ENCODE measurements at places on chromosomes 16 and 17.

DNA sequence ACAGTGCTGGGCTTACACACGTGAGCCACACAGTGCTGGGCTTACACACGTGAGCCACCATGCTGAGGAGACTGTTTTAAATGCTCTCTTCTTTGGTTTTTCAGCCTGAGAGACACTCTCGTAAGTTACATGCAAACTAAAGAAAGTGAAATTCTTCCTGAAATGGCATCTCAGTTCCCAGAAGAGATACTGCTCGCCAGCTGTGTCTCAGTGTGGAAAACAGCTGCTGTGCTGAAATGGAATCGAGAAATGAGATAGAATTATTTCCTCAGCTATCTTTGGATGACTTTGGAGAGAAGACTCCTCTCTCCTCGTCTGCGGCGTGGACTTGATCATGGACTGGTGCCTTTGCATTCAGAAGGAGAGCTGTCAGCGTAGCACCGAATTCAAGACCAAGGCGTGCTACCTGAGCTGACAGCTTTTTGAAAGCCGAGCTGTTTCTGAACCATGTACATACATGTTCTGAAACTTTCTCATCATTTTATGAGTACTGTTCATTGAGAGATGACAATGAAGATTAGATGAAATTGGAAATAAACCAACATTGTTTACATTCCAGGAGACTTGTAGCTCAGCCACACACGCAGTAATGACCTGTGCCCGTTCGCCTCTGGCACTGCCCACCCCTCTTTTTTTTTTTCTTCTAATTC is 21.6 kb upstream of the ENDOV start:
- no peak for DNase-seq

DNA sequence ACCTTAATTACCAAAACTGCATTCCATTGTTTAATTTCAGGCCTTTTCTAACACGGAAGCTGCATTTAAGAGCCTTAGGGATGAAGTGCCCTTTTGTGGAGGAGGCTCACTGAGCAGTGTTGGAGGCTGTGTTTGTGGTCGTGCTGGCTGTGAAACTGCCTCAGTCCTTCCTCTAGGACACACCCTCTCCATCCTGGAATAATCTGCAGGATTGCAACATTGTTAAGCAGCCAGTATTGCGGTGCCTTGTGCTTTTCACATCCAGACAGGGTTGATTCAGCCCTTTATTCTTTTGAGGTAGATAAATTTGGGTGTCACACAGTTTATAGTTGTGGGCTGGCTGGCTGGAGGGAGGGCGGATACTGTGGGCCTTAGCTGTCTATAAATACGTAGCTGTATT is 141.6 kb downstream of the CDRT15L2 start:
- peak; percentile 15 for DNase-seq

- no peak for DNase-seq
Measured at GRCh38 chr17:12730421-12730820, 58.9 kb upstream of the ARHGAP44 start.

DNA sequence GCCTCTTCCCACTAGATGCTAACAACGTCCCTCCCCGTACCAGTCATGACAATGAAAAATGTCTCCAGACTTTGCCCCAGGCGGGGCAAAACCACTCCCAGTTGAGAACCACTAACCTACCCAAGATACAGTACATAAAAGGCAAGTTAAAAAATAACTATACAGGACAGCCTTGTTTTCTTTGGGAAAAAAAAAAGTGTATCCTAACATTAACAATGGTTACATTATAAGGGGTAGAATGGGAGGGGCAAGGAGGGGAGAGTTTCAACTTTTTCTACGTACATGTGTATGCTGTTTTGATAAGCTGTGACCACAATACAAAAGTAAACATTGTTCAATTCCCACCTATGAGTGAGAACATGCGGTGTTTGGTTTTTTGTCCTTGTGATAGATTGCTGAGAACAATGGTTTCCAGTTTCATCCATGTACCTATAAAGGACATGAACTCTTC is 94.9 kb downstream of the TOX3 start:
- peak; percentile 43 for DNase-seq

DNA sequence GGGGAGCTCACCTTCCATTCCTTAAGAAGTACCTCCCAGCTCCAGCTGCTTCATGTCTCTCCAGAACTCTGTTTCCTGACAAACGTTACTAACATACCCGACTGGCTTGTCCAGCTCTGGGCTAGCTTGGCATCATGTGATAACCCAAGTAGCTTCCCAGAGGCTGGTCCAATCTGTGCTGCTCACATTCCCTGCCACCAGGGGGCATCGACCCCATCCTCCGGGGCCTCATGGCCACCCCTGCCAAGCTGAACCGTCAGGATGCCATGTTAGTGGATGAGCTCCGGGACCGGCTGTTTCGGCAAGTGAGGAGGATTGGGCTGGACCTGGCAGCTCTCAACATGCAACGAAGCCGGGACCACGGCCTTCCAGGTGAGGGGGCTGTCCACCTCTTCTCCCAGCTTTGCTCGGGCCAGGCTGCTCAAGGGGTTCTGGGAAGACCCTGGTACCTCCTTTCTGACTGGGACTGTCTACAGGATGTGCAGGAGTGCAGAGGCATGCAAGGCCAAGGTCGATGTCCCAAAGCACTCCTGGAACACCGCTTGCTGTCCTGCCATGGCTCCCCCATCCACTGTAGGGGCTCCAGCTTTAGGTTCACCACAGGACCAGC is 7.6 kb downstream of the EPX start:
- DNase-seq: peak; percentile 63

GRCh38 chr17:63445954-63446752 is at the start of gene CYB561:
TSS of gene CYB561 (minus strand) at chr17:63446306. CDS start at chr17:63437547, 8,759 bp downstream.
- DNase-seq: peak; percentile 64

GRCh38 chr16:79535130-79535529 is 65.4 kb downstream of the MAF start:
- no peak for DNase-seq

DNA sequence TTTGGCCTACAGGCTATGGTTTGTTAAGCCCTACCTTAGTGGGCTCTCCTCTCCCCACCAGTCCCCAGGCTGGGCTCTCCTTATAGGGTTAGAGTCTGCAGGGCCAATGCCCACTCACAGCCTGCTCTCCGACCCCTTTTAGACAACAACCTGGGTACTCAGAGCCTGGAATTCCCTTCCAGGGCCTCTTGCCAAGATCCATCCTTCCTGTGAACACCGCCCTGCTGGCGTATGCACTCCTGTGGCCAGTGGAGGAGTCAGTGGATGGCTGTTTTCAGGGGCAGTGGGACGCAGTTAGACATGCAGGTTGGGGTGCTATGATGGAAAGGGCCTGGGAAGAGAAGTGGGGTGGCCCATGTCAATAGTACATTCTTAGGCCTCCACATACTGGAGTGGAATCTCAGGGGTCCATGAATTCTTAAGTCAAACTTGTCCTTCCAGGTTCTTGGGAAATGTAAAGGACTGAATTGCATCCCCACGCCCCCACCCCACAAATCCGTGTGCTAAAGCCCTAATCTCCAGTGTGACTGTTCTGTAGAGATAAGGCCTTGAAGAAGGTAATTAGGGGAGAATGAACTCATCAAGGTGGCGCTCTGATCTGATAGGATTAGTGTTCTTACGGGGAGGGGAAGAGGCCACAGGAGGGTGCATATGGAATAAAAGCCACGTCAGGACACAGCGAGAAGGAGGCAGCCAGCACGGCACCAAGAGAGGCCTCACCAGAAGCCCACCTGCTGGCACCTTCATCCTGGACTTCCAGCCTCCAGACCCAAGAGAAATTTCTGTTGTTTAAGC is 81.6 kb upstream of the CACNG5 start:
- no peak for DNase-seq

DNA sequence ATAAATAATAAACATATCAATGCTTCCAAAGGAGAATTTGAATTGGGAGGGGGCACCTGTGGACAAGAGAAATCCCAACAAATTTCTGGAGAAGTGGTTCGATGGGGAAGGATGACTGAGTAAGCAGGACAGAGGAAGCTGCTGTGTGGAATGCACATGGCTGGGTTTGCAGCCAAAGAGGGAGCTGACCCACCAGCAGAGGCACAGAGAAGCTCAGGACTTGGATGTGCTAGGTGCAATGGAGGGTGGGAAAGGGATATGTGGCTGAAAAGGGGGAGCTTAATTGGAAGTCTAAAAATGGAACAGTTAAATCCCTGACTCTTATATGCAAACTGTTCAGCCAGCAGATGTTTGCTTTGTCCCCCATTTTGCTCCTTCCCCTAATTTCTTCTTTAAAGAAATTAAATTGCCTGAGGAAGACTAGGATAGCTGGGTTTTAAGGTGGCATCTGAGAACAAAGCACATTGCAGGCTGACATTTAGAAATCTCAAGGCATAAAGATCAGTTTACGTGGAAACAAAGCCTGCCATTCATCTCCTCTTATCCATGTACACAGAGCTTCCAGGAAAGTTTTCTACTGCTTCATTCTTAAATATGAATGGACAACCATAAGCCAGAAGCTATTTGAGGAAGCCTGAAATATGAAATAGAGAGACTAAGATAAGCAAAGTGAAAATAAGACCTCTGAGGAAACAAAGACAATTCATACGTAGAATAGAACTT is 23.0 kb upstream of the TNS4 start:
- DNase-seq: no peak

GRCh38 chr17:35765086-35765710 is 4.5 kb downstream of the C17orf50 start:
- no peak for DNase-seq

GRCh38 chr17:1237471-1237870 is 32.8 kb upstream of the BHLHA9 start:
- no peak for DNase-seq

- DNase-seq: no peak
Measured at GRCh38 chr17:2560658-2561057, 32.8 kb upstream of the PAFAH1B1 start.

DNA sequence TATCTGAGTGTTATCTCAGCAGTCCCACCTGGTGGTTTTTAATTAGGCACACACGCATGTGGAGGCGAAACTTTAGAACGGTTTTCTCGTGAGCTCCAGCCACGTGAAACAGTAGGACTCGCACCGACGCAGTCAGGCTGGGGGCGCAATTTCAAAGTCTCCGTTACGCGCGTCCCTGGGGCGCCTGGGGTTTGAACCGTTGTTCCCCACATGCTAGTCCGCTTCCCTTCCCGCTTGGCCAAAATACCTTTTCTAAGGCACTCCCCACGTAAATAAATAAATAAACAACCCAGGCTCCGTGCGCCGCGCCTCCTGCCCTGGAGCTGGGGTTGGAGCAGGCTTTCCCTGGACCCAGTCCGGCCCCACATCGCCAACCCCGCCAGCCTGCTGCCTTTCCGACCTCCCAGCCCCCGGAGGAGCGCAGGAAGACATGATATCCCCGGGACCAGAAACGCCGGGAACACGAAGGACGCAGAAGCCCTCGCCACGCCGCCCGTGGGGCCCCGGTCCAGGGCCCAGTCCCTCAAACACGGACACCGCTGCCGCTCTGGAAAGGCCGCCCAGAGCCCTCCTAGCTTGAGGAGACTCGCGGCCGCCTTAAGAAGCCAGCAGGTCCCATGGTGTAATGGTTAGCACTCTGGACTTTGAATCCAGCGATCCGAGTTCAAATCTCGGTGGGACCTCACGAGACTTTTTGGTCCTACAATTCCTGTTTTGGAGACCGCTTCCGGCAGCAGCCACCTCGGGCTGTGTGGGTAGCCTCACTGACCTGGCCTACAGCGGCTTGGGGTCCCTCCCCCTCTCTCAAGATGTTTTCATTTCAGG is 18.2 kb downstream of the GNGT2 start:
- DNase-seq: peak; percentile 82

DNA sequence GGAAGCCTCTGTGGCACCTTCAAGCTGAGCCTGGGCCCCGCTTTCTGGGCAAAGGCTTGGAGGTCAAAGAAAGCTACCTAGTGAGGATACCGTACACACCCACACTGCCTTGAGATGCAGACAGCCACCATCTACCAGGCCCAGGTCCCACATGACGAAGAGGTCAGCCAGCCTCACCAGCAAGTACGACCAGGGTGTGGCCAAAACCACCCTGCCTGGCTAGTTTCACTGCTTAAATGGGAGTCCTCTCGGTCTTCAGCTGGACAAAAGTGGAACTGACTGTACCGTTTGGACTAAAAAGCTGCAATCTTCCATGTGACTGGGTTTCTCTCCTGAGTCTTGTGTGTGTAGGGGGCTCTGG is 21.6 kb downstream of the VASN start:
- DNase-seq: peak; percentile 65

DNA sequence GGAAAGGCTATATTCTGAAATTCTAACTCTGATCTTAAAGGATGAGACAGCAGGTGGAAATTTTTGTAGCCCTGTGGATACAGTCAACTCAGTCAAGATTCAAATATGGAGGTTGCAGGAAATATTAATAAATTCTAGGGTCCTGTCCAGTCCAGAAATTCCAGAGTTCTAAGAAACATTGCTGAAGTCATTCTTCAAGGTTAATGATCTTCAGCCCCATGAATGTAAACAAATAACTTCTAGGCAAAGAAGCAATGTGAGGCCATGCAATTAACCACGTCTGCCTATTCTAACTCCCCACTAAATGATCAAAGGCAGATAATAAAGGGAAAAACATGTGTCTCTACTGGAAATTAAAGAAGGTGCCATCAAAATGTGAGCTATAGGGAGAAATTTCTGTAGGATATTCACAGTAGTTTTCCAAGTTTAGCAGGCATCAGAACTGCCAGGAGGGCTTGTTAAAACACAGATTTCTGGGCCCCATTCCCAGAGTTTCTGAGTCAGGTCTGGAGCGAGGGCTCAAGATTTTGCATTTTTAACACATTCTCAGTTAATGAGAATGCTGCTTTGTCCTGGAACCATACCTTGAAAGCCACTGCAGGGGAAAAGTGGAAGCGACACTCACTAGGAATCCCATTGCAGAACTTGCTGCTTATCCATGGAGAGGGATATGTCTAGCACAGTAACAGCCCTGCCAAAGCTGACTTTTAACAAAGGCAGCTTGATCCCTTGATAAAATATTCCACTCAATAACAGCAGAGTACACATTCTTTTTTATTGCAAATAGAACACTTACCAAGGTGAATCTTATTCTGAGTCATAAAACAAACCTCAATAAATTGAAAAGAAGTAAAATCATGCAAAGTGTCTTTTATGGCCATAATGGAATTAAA is 61.8 kb downstream of the DNAH3 start:
- DNase-seq: peak; percentile 8

DNA sequence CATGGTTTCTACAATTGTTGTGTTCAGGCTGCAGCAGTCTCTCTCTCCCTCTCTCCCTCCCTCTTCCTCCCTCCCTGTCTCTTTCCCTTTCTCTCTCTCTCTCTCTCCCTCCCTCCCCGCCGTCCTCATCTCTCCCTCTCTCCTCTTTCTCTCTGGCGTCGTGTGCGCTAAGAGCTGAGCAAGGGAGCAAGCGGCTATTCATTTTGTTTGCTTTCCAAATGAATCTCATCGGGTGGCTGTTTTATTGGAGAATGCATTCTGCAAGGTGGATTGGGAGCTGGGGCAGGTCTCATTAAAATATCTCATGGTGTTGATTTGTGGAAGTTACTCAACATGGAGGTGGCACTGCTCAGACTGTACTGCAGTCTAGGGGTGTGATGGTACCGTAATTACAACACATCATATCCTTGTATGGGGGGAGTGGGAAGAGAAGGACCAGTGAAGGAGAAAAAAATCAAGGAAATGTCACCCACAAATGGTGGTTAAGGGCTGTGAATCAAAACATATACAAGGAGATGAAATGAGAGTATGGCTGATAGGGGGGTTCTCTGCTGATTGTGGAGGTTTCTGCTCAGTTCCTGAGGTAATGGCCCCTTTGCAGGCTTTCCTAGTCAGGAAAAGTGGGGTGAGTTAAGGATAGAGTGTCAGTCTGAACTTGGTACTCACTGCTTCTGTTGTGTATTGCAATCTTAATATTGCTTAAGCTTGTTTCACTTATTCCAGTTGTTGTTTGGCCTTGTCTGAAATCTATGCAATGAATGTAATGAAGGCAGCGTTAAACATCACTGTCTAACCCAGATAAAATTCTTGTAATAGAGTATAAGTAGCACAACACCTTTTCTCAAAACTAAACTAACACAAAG is 2.7 kb downstream of the MSL1 start:
- no peak for DNase-seq

GRCh38 chr16:50509521-50510341 is 38.5 kb upstream of the NKD1 start:
- peak; percentile 28 for DNase-seq
